ENCODE measurements at places on chromosomes 5 and 9.

GRCh38 chr9:137293482-137294090, 8.5 kb downstream of the NRARP start:
- no peak for DNase-seq

DNA sequence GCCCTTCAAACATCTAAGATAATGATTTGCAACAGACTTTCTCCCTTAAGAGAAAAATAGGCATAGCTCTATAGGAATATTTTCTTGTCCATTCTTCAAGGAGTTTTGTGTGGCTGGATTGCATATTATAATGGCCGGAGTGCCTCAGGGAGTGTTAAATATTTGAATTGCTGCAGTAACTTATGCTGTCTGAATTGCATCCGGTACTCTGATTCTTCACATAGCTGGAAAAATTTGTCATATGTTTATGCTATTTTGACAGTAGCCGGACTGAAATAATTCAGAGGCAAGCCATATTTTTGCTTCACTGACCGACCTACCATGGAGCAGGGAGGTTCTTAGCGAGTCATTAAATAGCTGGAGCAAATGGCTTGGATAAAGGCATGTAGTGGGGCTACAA, 621.0 kb downstream of the ACTL7B start:
- DNase-seq = no peak

DNA sequence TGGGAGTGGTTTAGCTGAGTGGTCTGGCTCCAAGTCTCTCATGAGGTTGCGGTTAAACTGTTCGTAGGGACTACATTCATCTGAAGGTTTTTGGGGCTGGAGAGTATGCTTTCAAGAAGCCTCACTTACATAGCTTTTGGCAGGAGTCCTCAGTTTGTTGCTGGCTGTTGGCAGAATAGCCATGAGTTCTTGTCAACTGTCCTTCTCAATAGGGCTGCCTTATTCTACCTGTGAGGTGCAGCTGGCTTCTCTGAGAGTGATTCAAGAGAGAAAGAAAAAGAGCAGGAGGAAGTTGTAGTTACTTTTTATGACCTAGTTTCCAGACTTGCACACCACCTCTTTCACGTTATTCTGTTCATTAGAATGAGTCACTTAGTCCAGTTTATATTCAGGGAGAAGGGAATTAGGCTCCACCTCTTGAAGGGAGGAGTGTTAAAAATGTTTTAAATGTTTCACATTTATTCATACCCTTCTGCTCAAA, 33.2 kb downstream of the YTHDC2 start:
- DNase-seq = no peak

DNA sequence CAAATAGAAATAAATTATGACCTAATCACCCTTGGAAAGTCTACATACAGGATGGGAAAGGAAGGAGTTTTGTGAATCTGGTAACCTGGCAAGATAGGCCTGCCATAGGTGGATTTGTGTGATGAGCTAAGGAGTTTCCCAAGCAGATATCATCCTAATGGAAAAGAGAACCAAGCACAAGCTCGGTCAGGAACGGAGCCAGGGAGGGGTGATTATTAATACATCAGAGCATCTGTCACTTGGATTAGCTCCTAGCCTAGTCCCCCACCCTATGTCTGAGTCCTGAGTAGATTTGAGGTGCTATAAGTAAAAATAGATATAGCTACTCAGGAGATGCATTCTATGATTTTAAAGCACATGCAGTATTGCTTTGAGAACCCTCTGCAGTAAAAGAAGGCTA, 57.3 kb upstream of the SMARCA2 start:
- DNase-seq = no peak

DNA sequence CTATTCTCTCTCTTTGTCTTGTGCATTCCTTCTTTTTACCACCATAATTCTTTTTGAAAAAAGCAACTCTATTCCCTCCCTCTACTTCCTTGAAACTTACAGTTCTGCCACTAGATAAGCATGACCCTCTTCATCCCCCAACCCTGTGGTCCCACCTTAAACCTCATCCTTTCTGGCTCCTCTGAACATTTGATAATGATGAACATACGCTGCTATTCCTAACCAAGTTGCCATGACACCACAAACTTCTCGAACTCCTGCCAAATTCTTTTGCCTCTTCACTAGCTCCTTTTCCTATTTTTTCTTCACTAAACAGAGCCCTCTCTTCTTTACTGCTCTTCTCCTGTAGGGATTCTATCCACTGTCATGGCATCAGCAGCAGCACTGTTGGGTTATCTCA, 57.1 kb downstream of the MOCS2 start:
- no peak for DNase-seq

- no peak for DNase-seq
Observed at GRCh38 chr5:43581398-43581797, 21.6 kb upstream of the NNT start.

GRCh38 chr9:71758785-71759184, 9.5 kb downstream of the CEMIP2 start:
- no peak for DNase-seq

GRCh38 chr5:113194591-113194990, 218.0 kb downstream of the DCP2 start:
- DNase-seq = no peak

DNA sequence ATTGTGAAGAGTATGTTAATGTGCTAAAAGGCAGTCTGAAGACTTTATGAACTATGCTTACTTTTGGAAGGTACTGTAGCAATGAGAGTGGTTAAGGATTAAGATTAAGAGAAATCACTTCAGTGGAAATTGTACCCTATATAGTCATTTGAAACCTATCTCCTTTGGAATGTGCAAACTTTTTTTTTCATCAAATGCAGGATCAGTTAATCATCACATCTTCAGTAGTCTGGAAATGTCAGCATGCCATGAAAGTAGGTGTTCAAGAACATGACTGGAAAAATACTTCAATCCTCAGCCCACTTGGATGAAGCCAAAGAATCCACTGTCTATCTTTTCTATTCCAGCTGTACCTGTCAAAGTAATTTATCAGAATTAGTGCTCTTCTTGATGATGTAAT, 157.8 kb upstream of the TMEM161B start:
- no peak for DNase-seq

DNA sequence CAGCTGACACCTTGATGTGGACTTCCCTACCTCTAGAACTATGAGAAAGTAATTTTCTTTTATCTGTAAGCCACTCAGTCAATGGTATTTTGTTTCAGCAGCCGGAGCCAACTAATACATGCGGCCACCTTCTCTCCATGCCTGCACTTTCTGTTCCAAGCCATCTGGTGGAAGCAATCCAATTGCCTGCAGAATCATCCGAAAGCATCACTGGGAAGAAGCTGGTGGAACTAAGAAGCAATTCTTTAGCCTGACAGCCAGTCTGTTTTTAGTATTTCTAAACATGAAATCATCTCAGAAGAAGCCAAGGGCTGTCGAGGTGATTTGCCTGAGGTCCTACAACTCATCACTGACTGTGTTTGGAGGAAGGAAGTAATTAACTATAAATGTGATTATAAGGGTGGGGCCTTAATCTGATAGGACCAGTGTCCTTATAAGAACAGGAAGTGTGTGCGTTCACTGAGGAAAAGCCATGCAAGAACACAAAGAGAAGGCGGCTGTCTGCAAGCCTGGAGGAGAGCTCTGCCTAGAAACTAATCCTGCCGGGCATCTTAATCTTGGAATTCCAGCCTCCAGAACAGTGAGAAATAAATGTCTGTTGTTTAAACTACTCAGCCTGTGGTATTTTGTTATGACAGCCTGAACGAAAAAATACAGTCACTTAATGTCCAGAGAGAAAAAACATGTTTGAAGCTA, 49.1 kb downstream of the NXNL2 start:
- no peak for DNase-seq

GRCh38 chr5:169895926-169896325, 84.4 kb downstream of the INSYN2B start:
- no peak for DNase-seq

DNA sequence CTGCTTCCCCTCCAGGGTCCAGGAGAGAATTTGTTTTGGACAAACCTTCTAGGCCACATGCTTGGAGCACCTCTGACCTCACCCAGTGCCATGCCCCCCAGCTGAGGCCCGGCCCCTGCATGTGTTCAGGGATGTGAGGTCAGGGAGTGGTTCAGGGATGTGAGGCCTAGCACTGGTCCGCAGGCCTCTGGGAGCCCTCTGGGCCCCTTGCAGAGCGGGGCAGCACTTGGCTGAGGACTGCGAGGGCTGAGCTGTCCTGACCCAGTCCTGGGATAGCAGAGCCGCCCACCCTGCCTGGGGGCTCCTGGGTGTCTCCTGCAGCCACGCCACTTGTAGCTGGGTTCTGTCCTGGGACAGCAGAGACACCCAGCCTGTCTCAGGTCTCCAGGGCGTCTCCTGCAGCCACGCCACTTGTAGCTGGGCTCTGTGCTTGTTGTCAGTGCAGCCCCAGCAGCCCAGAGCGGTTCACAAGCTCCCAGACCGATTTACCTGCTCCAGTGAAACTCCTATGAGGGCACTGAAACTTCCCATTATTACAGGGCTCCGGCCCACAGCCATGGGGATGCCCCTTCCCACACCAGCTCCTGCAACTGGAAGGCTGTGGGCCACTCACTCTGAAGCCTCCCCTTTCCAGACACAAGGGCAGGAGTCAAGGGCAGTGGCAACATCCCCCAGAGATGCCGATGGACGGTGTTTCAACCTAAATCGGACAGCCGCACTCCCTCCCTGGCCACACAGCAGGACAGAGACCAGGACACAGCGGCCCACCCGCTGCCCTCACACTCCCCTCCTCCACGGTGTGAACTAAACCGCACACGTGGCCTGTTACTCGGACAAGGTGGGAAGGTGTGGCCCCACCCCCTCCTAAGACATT, 5.4 kb upstream of the CEP72 start:
- no peak for DNase-seq

DNA sequence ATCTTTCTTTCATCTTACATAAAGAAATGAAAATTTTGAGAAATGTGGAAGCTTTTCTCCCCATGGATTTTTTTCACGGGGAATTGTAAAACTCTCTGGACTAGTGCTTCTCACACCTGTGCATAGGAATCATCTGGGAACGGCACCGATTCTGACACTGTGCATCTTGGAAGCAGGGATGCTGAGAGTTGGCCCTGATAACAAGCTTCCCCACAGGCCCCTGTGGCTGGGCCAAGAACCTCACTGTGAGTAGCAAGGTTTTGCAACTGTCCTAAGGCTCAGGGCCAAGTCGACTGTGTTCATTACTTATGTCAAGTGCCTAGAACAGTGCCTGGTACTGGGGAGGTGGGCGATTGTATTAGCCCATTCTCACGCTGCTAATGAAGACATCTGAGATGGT, 107.9 kb upstream of the ICE1 start:
- DNase-seq = no peak

DNA sequence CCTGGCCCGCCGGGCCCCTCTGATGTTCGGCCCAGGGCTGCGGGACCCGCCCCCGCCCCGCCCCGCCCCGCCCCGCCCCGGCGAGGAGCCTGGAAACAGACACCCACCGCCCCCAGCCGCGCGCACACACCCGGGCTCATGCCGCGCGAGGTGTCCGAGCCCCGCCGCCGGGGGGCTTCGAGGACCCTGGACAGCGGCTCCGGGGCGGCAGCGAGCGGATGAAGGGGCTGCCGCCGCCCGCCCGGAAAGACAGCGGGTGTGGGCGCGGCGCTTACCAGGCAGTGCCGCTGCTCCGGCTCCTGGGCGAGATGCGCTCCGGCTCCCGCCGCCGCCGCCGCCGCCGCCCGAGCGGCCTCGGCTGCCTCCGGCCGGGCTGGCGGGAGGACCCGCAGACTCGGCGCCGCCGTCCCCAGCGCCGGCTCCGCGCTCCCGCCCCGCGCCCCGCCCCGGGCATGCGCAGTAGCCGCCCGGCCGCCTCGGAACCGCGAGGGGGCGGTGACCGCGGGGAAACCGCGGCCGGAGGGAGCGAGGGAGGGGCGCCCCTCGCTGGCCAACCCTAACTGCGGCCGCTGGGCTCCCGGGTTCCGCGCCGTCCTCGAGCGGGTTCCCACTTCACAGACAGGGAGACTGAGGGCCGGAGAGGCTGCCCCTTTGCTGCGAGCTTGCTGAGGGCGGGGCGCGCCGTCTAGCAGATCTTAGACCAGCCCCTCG, at the start of gene GPRIN1:
Gene GPRIN1 (minus strand): TSS at position 433 of the 711 bp plus-strand sequence. CDS start 10,322 bp downstream, outside the sequence.
- DNase-seq = no peak

DNA sequence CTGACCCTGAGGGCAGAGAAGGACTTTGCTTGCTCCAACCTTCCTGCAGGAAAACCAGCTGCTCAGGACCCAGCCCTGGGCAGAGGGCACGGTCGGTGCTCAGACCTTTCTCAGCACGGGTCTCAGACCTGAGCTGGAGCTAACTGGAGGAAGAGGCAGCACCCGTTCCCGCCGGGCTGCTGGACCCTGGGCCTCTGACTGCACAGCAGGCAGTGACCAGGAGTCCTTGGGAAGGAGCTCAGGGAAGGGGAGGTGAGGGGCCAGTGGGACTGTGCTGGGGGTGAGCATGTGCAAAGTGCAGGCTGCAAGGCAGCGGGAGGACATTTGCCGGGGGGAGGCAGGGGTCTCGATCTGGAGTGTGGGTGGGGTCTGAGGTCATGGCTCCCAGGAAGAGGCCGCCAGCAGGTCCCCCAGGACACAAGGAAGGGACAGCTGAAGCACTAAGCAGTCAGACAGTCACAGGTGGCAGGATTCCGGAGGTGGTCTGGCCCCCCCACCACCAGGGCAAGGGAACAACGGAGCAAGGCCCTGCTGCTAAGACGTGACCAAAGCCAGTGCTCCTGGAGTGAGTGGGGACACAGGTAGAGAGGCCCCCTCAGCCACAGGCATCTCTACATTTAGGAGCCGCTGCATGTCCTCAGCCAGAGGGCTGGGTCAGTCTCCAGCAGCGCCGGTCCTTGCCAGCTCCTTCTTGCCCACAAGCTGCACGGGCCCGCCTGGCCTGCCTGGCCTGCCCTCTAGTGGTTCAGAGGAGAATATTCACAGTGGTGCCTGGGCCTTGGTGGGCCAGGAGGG, 4.8 kb upstream of the DPM2 start:
- DNase-seq = no peak

DNA sequence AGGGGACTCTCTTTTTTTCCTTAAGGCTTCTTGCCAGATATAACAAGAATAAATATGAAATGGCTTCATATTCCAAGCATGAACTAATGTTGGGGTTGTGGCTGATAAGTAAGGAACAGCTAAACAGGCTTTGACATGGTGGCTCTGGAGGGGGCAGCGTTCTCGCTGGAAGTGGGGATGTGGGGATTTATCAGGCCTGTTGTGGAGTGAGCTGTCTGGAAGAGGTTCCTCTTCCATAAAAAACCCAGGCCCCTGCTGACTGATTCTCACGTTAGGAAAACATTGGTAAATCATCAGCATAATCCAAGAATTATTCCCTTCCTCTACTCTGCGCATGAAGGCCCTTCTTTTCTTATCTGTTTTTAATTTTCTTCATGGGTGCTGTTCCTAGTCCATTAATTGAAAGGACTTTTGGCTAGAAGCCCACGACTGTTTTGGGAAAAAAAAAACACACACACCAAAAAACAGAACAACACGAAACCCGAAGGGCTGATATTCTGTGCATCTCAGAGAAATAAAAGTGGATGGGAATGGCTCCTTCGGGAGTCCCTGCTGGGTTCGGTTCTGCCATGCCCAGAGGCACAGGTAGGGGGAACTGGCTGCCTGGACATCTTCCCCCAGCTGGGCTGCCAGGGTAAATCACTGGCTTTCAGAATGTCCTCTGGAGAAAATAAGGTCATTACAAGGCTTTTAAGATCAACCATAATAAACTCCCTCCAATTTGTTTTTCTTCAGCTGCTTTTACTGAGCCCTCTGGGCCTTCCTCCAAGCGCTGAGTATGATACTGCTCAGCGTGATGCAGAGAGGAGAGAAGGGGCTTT, 297.0 kb downstream of the SLIT3 start:
- DNase-seq = no peak

- DNase-seq = no peak
Observed at GRCh38 chr5:139138809-139139208, 59.4 kb downstream of the SIL1 start.

Data from activated CD8-positive, alpha-beta memory T cell treated with anti-CD3 and anti-CD28 coated beads for 1 hour (primary cell).